ENCODE measurements at places on chromosomes 6 and 20.
A peak's percentile ranks its signal among the peaks of the same experiment; 100 is the strongest.

DNA sequence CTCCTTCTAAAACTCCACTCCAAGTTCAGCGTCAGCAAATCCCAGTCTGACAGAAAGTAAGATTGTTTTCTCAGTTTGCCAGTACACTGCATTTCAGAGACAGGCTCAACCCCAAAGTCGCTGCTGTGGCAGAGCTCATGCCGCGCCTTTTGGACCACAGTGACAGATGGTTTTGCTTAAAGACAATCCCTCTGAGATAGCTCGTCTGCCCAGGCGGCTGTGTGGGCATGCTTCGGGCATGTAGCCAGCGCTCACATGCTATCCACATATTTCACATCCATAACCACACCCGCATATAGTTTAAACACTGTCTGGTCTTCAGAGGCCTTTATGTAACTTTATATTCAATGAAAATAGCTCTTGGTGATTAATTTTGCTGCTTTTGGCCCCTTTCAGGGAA lies 14.7 kb upstream of the PXDC1 start:
- no peak for DNase-seq

DNA sequence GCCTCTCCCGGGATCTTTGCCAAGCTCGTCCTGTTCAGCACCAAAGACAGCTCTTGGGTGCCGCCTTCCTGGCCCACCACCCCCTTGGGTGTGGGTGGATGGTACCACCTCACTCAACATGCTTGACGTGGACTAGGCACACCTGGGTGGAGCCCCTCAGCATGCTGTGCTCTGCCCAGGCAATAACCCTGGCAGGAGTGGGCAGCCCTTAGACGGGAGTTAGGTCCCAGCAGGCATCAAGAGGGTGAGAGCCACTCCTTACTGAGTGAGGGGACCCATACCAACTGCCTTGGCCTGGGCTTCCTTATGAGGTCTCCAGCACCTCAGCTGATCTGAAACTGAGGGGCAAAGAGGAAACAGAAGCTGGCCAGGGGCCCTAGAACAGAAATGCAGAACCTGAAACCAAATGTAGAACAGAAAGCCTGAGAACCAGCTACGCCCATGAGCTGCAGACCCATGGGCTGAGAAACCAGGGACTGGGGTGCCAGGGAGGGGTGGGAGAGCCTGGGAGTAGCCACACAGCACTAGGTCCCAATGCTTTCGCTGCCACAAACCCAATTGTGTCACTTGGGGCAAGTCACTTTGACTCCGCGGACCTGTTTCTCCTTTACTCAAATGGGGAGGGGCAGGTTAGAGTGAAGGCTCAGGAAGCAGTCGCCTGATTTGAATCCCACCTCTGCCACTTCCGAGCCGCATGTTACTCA lies 2.0 kb downstream of the FGD2 start:
- peak; percentile 71 for DNase-seq

DNA sequence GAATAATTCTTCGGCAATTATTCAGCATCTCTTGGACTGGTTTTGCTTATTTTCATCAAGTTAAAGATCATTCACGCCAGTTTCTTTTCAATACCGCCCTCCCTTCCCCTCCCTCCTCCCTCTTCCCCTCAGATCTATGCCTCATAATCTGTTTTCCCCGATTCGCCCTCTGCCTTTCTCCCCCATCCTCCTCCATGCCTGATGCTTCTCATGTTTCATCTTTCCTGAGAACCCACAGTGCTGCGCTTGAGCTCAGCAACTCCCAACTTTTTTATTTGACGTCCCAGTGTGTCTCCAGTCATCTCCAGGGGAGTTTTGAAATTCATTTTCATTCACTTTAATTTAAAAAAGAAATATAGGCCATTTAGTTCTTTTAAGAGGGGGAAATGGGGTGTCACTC lies 142.7 kb downstream of the PTPRT start:
- DNase-seq, result no peak

DNA sequence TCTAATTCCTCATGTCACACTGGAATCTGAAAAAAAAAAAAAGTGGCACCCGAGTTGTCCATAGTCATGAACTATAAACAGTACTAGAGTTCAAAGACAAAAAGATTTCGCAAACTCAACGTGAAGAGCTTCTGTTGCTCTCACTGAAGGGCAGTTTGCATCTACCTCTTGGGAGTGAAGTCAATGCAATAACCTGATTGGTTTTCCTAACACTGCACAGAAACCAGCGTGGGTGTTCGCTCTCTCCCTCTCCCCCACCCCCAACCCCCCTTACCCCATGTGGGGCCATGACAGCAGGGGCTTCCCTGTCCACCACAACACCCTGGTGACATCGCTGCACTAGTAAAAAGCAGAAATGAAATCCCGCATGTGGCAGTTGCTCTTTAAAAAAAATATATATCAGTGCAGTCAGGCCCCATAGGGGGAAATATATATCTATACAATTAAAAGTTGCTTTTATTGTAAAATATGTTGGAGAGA lies 66.9 kb downstream of the GMPR start:
- DNase-seq, result peak; percentile 76

DNA sequence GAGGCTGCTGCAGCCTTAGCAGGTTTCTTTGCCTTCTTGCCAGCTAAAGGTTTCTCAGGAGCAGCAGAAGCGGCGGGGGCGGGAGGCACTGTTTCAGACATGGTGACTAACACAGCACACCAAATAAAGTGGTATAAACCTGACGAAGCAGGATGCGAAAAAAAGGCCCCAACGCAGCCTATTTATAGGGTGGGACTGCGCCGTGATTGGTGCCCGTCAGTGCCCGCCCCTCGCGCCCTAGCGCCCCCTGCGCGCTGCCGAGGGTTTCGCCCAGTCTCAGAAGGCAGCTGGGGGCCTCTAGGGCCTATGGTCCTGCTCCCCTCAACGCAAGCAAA lies 55.0 kb downstream of the TRIM38 start:
- peak; percentile 75 for DNase-seq

DNA sequence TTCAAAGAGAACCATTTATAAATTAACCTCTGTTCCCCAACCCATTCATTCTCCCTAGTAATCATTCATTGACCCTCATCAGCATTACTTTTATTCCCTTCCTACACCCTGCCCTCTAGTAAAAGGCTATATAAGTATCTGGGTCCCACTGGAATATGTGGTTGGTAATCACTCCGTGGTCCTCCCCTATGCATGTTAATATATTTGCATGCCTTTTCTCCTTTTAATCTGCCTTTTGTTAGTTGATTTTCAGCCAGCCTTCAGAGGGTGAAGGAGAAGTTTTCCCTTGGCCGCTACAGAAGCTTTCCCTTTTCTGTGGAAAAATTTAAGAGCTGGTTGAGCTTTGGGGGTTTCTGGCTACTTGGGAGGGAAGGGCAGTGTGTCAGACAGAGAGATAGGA lies 585.6 kb downstream of the UTRN start:
- DNase-seq, result no peak

GRCh38 chr20:32192698-32193097 lies 14.8 kb downstream of the PLAGL2 start:
- DNase-seq, result no peak

GRCh38 chr6:100490065-100490464 lies 25.3 kb upstream of the SIM1 start:
- DNase-seq, result no peak

GRCh38 chr6:37305841-37306425 lies 47.9 kb upstream of the RNF8 start:
- DNase-seq, result no peak

GRCh38 chr6:36781669-36782068 lies 57.6 kb downstream of the CPNE5 start:
- no peak for DNase-seq

- DNase-seq, result no peak
These were observed 46.6 kb upstream of the SLC9A8 start for GRCh38 chr20:49765846-49766541.

- peak; percentile 42 for DNase-seq
These were observed 9.7 kb upstream of the CD40 start for GRCh38 chr20:46108435-46108841.

GRCh38 chr20:48789185-48789668 lies 38.6 kb downstream of the PREX1 start:
- DNase-seq, result no peak

GRCh38 chr6:20204512-20204894 lies 7.8 kb downstream of the MBOAT1 start:
- no peak for DNase-seq

DNA sequence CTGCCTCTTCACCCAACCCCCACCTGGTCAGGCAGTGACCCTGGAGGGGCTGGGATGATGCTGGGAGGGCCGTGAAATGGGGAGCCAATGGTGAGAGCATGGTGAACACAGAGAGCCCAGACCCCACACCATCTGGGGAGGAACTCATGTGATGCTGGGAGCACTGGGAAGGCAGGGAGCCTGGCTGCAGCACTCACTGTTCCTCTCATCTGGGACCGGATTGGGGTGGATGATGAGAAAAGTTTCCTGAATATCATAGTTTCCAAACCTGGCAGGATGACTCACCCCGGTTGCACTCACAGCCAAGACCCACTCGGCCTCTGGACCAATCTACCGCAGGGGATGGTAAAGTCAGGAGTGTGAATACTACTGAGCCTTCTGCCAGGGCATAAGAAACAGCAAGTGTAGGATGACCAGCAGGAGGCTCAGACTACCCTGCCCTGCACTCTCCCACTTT lies 21.8 kb downstream of the ULBP1 start:
- no peak for DNase-seq

DNA sequence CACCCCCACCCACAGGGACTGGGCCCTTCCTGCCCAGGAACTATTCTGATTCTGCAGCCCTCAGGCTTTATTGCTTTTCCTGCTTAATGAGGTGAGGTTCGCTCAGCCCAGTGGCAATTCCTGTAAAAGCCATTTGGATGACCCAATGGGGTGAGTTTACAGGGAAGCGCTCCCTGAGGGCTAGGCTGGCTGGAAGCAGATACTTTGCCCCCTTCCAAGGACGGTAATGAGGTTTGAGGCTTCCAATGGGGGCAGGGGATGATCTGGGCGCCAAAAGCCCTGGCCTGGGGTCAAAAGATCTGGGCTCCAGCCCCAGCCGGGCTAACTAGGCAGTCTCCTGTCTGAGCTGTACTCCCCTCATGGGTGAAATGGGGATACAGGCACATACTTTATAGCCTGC lies 41.8 kb downstream of the RIPOR3 start:
- no peak for DNase-seq

Measured in germinal center (tissue), 1 donor.